ENCODE measurements at places on chromosomes 5 and 9.

DNA sequence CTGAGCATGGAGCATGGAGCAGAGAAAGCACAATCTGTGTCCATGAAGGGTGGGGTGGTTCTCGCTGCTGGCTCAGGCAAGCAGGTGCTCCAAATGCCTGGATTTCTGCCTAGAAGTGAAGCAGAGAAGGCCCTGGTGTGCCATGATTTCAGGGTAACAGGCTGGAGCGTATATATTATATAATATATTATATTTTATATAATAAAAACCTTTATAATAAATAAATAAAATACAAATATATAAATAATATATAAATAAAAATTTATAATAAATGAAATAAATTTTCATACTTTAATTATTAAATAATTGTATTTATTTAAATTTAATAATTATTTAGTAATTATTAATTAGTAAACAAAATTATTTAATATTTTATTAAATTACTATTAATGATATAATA lies 707.4 kb upstream of the COX7C start:
- no peak for DNase-seq

DNA sequence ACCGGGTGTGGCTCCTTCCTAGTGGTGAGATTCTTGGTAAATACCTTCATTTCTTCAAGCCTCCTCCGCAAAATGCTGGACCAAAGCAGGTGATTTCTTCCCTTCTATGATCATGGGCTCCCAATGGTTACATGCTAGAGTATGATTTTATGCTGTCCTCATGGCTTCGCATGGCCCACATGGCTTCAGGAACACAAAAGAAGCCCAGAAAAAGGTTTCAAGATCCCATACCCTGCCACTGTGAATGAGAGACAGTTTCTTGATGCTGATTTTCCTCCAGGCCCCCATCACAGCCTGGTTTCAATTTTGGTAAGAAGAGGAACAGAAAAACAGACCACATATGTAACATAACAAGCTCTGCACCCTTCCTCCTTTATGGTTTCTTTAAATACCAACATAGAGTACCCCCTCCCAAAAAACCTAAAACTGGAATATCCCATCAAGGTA lies 2.4 kb upstream of the RXFP3 start:
- peak; percentile 77 for DNase-seq

DNA sequence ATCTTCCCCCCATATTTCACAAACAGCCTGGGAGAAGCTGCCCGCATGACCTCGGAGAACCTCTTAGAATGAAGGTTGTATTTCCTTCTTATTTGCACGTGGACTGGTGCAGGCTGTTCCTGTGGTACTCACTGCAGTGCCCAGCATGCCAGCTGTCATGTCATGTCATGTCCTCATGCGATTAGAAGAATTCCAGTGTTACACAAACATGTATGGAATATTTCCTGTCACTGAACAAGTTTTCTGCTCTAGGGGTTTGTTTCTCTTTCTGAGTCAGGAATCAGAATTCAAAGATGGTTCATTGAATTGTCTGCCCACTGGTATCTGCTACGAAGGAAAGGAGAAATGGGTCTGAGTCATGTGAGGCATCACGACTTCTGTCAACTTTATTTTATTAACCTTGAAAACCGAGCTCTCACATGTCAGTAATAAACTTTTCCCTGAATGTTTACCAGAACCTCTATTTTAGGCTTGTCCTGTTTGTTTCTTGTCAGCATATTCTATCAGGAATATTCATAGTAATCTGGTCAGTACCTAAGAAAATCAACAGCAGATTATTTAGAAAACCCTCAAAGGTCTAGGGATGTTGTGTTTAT lies 415.6 kb downstream of the GADD45G start:
- DNase-seq: no peak

DNA sequence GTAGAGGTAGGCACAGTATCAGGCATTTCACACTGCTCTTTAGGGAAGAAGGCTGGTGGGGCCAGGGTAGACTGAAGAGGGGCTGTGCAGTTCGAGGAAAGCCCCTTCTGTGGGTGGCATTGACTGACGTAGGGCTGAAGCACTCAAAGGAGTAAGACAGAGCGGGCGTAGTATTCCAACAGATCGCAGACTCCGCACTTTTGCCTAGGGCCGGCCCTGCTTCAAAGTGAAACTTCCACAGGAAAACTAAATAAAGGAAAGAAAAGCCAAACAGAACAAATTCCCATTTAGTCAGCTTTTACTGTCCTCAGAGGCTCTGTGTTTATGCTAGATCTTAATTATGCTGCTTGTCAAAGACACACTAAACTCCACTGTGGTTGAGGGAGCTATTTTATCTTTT lies 493.0 kb upstream of the WWC1 start:
- no peak for DNase-seq

GRCh38 chr5:84791138-84791537 lies 406.5 kb upstream of the EDIL3 start:
- no peak for DNase-seq

All from GM12878 (cell line).